GM13976 (cell line): ENCODE measurements at places on chromosomes 1 and 21.
A peak's percentile ranks its signal among the peaks of the same experiment; 100 is the strongest.

DNA sequence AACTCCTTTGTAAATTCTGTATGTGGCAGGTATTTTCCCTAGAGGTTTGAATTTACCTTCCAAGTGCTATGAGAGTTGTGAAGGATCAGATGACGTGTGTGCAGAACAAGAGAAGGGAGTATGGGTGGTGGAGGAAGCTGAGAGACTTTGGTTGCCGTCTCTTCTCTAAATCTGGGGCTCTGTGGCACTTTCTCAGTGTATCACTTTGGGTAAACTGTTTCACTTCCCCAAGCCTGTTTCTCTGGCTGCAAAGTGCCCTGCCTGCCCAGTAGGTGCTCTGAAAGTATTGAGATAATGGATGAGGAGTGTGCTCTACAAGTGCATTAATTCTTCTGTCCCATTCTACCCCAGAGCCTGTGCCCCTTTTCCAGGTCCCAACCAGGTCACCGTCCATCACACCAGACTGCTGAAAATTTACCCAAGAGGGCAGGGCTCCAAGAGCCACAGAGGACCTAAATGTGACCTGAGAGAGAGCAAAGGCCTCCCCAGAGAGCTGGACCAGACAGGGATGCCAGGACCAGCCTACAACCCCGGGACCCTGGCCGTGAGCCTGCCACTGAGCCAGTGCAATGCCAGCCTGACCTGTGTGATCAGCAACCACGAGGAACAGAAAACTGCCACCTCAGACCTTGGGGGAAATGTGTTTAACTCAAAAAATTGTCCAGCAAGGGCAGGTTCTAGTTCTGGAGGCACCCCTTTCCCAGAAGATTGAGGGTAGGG, 131.6 kb upstream of the ETV3 start:
- DNase-seq = peak; percentile 29

- DNase-seq = no peak
Observed at GRCh38 chr1:82621076-82621475, 820.3 kb downstream of the ADGRL2 start.

DNA sequence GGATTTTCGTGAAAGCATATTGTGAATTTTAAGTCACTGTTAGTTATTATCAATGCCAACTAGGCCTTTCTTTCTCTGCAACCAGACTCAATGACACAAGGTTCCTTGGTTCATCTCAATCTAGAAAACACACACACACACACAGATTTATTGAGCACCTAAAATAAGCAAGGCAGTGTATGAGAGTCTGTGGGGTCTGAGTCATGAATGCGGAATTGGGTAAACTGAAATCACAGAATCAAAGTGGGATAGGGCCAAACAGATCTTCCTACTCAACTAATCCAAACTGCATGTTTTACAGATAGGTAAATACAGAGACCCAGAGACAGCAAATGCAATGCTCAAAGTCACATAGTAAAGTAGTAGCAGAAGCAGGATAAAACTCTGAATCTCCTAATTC, 48.5 kb upstream of the NRDC start:
- no peak for DNase-seq

- DNase-seq = no peak
Observed at GRCh38 chr1:22326372-22326915, 125.2 kb upstream of the ZBTB40 start.

DNA sequence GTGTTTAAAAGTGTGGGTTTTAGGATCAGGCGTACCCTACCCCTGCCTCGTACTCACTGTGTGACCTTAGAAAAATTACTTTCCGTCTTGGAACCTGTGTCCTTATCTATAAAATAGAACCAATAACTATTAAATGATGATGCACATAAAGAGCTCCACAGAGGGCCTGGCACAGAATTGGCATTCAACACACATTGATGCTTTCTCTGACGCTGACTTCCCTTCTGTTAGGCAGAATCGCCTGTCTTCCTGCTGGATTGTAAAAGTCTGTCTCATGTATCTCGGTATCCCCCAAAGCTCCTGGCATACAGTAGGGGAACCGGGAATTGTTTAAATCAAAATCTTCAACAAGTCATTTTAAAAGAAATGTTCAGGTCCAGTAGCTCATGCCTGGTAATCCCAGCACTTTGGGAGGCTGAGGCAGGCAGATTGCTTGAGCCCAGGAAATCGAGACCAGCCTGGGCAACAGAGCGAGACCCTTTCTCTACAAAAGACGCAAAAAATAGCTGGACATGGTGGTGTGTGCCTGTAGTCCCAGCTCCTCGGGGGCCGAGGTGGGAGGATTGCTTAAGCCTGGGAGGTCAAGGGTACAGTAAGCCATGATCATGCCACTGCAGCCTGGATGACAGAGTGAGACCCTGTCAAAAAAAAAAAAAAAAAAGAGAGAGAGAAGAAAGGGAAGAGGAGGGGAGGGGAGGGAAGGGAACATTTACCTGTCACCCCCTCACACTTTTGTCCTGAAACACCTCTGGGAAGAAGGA, 41.3 kb upstream of the FHAD1 start:
- DNase-seq = no peak

GRCh38 chr1:210233495-210234328, 1.1 kb downstream of the SERTAD4 start:
- DNase-seq = peak; percentile 49

DNA sequence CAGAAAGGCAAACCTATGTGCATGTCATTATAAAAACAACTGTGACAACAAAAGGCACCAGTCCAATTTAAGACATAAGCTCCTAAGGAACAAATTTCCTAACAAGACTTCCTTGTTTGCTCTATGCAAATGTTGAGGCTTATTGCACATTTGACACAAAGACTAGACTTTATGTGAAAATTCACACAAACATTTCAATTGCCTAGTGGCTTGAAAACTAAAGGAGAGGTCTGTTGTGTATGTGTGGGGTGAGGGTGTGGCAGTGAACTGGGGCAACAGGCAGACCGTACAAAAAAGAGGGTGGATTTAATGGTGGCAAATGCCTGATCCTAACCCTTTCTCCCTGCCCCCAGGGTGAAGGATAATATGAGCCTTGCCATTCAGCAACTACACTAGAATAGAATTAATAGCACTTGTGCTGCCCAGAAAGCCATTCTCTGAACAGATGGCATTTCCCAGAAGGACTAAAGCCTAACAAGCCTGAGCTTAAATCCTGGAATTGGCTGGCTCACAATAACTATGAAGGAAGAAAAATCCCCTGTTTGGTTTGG, 73.9 kb downstream of the GLUL start:
- DNase-seq = no peak

DNA sequence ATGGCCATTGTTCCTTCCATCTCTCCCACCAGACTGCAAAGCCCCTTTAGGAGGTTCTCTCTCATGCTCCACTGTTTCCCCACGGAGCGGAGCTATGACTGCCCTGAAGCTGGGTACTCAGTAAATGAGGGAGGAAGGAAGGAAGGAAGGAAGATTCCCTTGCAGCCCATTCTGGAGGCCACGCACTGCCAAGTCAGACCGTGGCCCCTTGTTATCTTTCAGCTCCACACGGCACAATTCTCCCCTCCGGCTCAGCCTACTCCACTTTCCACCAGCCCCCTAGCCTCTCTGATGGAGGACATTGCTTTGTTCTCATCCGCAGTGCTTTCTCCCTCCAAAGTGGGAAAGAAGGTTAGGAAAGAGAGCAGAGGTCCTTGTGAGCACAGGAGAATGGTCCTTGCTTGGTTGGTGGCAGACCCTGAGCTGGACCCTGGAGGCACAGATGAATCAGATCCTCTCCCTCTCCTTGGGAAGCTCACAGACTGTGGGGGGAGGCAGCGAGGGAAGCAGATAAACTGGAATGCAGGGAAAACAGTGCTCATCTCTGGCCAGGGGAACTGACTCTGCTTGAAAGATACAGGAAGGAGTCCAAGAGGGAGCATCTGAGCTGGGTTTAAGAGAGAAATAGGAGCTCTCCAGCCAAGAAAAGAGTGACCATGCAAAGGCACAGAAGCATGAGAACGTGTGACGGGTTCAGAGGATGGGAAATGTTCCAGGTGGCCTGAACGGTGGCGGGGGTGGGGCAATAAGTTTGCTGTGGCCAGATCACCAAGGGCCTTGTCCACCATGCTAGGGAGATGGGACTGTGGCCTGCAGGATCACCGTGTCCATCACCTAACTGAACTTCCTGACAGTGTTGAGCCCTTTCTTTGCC, 52.6 kb downstream of the GLIS1 start:
- no peak for DNase-seq

- DNase-seq = no peak
Observed at GRCh38 chr1:91929250-91929649, 20.0 kb upstream of the BRDT start.

DNA sequence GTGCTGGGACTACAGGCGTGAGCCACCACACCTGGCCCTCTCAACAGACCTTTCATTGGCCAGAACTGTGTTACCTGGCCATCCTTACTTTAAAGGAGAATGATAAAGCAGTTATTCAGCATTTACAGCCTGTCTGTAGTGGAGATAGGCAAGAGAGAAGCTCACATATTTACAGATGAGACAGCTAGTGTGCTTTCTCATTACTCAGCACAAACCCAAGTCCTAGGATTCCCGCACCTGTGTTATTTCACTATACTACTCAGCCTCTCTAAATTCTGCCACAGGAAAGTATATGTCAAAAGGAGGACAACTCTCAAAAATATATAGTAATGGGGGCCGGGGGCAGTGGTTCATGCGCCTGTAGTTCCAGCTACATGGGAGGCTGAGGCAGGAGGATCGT, 15.9 kb upstream of the MYOC start:
- no peak for DNase-seq

DNA sequence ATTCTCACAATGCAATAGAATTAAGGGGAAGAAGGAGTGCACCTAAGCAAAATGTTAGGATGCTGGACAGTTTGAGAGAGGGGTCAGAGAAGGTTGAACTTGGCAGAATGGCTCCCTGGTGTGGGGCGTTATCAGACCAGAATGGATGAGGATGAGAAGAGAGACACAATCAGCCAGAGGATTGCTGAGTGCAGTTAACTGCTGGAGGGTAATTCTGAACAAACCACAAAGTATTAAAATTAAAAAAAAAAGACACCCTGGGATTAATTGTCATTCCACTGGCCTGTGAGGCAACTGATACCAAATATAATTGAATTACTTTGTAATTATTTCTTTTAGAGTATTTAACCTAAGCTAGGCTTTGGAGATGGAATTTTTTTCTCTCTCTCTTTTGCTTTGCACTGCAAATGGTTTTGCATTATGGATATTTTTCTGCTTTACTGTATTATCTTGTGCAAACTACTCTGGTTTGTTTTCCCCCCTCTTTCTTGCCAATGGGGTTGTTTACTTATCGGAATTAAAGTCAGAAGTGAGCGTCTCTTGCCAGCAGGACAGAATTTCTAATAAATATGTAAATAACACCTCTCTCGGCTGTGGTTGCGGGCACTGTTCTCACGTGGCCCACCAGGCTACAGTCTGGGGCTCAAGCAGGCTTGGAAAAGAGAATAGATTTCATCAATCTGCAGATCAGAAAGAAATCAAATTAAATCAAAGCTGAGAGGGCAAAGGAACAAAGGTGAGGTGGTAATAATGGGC, 572.9 kb upstream of the CAMK1G start:
- no peak for DNase-seq

DNA sequence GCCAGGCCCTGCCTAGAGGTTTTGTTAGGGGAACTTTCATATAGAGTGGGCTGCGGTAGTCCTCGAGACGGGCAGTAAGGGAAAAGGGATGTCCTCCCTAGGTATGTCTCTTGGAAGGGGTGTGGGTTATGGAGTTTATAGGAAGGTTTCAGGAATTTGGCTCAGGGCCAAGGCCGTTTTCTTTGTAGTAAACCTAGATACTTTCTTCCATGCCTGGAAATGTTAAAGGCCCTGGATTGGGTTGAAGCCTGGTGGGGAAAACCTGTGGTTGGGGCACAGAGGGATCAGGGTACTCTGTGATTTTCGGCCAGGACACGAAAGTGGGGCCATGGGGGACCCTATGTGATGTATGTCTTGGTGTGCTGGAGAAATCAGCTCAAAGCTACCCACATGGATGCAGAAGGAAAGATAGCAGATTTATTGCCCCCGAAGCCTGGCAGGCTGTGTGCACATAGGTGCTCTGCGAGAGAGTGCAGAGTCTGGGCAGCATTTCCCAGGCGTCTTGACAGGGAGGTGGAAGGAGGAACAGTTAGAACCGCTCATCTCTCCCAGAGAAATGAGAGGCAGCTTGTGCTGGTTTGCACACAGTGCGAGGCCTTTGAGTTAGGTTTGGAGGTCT, 1.7 kb downstream of the SNAP47 start:
- DNase-seq = no peak

- DNase-seq = peak; percentile 46
Observed at GRCh38 chr1:204828352-204828850, 42.3 kb upstream of the NFASC start.

DNA sequence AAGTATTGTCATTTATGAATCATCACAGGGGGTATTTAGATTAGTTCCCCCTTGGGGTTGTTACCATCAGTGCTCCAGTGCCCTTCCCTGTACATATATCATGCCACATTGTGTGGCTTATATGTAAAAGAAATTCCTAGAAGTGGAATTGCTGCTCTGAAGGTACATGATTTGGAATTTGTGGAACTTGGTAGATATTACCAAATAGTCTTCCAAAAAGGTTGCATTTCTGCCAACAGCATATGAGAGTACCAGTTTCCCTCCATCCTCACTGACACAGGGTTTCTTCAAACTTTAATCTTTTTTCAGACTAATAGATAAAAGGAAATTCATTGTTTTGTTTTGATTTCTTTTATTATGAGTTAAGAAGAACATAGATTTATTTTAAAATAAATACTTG, 41.3 kb downstream of the AKNAD1 start:
- DNase-seq = no peak

DNA sequence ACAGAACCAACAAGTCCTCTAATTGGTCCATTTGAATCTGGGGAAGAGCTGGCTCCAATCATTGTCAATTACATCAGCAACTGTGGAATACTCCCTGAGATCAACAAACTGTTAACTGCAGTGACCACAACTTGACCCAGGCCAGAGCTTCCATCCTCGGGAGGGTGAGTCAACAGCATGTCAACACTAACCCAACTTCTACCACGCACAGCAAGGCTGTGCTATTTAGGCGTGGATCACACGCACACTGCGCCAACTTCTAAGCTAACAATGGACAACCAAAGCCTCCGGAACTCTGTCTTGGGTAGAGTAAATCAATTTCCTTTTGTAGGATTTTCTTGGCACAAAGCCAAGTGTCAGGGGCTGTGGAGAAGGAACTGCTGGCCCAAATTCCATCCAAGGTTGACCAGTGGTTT, 30.4 kb downstream of the APP start:
- DNase-seq = no peak

DNA sequence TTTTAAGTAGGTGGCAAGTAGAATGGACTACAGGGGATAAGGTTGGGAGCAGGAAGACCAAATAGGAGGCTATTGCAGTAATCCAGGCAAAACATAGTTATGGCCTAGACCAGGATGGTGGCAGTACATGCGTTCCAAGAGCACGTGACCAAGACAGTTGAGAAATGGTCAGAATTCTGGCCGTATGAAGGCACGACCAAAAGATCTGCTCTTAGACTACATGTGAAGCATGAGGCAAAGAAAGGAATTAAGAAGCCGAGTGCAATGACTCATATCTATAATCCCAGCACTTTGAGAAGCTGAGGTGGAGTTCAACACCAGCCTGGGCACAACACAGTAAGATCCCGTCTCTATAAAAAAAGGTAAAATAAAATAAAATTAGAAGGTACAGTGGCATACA, 71.3 kb downstream of the LUZP1 start:
- DNase-seq = no peak

GRCh38 chr1:223811634-223812101, 34.1 kb downstream of the TP53BP2 start:
- peak; percentile 29 for DNase-seq
